Calu3 (cell line): ENCODE measurements at places on chromosomes 5 and 9. TPM values are rescaled to one million over a fixed set of nuclear protein-coding genes. Genes with fewer than 3 reads are reported as not detected.
A peak's percentile ranks its signal among the peaks of the same experiment; 100 is the strongest.

DNA sequence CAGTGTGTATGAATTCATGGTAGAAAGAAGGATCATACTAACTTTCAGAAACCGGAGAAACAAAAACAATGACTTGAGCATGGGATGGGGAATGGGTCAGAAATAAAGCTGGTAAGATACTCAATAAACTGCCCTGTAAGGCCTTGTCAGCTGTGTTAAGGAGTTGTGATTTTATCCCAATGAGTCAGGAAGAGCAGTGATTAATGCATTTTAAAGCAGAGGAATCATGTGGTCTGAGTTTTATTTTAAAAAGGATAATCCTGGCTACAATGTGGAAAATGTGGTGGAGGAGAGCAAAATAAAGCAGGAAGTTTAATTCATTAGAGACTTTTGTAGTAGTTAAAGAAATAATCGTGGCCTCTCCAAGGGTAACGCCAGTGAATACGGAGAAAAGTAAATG, 28.7 kb downstream of the DHX29 start:
- DNase-seq, result no peak

GRCh38 chr5:154878642-154879335, 20.4 kb downstream of the CNOT8 start:
- no peak for DNase-seq

GRCh38 chr5:94793816-94794198, 175.3 kb downstream of the SLF1 start:
- no peak for DNase-seq

GRCh38 chr9:615756-616155, 225.7 kb upstream of the DMRT1 start:
- no peak for DNase-seq

DNA sequence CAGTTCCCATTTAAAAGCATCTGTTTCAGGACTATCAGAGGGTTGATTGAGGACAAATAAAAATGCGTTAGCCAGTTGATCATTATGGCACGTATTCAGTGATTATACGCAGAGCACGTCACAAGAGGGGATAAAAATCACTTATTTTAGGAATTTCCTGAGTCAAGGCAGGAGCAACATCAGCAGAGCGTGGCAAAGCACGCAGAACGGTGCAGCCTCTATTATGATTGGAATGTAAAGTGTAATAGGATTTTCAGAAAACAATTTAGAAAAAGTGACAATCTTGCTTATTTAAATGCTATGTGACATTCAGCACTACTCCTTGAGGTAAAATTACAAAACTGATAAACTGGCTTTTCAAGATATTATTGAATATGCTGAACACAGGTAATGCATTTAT, 413.6 kb upstream of the DAP start:
- DNase-seq, result no peak

DNA sequence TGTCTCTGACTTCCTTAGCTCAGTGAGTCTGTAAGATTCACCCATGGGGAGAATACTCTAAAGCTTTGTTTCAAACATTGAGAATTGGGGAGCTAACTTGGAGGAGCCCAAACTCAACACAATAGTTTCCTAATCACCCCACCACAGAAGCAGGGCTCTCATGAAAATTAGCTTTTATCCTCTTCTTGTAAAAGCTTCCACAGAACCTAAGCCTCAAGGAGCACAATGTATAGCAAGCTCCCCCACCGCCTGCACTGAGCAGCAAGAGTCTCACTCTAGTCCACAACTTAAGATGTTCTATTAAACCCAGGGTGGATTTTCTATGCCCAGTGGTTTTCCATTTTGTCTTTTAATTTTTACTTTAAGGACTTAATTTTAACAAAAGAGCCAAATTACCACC, 48.9 kb upstream of the GRHPR start:
- no peak for DNase-seq

GRCh38 chr5:39194466-39195136, 24.8 kb downstream of the FYB1 start:
- DNase-seq, result no peak

GRCh38 chr5:10124287-10124686, 125.4 kb downstream of the ATPSCKMT start:
- DNase-seq, result no peak

GRCh38 chr9:75176037-75176436, 87.7 kb downstream of the OSTF1 start:
- no peak for DNase-seq

GRCh38 chr9:70924895-70925547, 196.4 kb downstream of the TRPM3 start:
- DNase-seq, result peak; percentile 34

DNA sequence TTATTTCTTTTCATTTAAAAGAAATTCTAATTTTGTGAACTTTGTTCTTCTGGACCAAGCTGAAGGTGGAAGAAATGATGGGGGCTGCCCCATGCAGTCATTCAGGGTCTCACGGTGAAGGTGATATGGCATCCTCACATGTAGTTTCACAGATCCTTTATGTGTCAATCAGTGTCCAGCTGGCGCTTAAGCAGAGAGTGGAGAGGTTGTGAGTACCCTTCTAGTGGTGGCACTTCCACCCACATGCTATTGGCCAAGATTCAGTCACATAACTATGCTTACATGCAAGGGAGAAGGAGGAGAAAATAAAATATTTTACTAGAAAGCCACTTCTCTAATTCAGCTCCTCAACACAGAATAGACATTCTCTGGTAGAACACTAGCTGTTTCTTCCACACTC, 34.7 kb downstream of the PLPPR1 start:
- DNase-seq, result no peak

DNA sequence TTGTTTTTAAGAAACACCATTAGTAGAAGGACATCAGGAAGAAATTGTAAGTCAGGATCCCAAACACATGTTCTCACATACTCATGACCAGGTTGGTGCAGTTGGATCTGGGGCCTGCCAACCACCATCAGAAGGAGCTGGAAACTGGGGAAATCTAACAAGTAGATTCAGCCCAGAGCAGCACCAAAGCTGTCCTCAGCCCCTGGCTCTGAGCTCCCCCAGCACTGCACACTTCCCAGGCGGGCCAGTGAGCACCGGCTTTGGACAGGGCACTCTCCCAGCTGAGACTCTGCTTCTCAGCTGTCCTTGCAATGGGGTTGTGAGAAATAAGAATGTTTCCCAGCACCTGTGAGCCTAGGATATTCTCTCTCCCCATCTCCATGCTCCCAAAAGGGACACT, 162.5 kb downstream of the PAX5 start:
- DNase-seq, result no peak

DNA sequence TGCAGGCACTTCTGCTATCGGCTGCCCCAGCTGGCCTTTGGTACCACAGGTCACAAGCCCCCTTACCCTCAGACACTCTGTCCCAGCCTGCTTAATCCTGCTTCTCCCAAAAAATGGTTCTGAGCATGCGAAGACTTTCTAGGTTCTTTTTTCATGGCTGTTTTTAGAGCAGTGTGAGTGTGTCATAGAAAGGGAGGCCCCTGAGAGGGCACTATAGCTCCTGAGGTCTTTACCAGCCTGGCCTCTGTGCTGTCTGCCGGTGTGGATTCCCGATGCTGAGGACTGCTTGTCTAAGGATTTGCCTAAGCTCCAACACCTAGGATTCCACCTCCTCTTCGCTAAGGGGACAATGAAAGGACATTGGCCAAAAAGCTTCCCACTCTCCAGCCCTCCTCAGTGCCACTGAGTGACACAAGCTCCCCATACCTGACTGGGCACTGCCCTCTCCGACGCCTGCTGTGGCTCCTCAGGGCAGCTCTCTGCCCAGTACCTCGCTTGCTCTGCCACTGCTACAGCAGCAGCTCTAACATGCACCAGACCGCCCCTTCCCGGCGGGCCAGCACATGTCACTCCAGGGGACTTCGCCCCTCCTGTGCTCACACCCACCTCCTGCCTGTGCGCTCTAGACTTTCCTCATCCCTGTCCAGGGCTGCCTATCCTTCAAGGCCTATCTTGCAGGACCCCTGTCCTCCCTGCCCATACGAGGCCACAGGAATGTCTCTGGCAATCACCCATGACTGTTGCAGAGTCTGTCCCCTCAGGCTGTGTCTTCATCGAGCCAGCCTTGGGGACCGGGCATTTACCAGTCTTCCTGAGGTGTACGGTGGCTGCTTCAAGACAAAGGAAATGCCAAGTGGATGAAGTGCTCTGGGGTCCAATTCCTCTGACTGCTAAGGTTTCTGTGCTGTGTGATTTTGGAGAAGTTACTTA, 21.0 kb downstream of the MACROH2A1 start:
- DNase-seq, result no peak

DNA sequence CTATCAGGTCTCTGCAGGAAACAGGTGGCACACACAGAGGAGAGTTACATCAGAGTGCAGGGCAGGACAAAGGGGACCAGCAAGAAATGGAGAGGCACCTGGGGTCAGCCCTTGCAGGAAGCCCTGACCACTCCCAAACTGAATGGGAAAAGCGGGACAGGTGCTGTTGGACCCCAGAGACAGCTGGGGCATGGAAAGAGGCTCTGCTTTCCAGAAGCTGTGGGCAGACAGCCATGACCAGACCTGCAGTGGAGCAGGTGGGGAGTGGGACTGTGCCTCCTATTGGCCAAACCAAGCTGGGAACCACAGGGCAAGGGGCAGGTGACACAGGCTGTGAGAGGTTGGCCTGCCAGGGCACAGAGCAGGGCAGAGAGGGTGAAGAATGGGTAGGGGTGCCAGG, 125.8 kb downstream of the BOD1 start:
- DNase-seq, result no peak

GRCh38 chr5:77449981-77450380, 42.1 kb downstream of the WDR41 start:
- no peak for DNase-seq

SLC6A18 gene
- not detected in 2 replicates for total RNA-seq

IFNA10 gene
- not detected in 2 replicates for total RNA-seq

TAF1L gene
- total RNA-seq, result not detected in 2 replicates

SERF1A gene
- 2.0 and 5.3 TPM in 2 replicates for total RNA-seq

RNF180 gene
- 2.1 and 2.4 TPM in 2 replicates for total RNA-seq

ANKRD55 gene
- not detected in 2 replicates for total RNA-seq

AHRR gene
- 1.3 TPM in 2 replicates for total RNA-seq

SLC36A3 gene
- not detected in 2 replicates for total RNA-seq

CCDC152 gene
- 15.7 and 16.3 TPM in 2 replicates for total RNA-seq

IL3 gene
- not detected in 2 replicates for total RNA-seq

PCDHB8 gene
- 0.21 and 0.61 TPM in 2 replicates for total RNA-seq

SPATA31C1 gene
- total RNA-seq, result not detected in 2 replicates

PCDHB13 gene
- 0.86 and 1.1 TPM in 2 replicates for total RNA-seq

TERT gene
- total RNA-seq, result 2.1 and 2.3 TPM in 2 replicates
